ENCODE measurements at places on chromosomes 6 and 20.

- no peaks in the 10 kb centered on the region for H3K27me3 ChIP-seq
- H3K4me3 ChIP-seq: no peak overlapping the region
- no peak for DNase-seq
- no peak overlapping the region for H3K27ac ChIP-seq
- no peaks in the 10 kb centered on the region for H3K36me3 ChIP-seq
Measured at GRCh38 chr20:16613954-16614353, 40.7 kb upstream of the KIF16B start.

GRCh38 chr6:139372326-139373153, 1.9 kb downstream of the CITED2 start:
- H3K4me3 ChIP-seq: peak overlapping the region; percentile 92
- peaks cover 4% of the 10 kb centered on the region for H3K36me3 ChIP-seq
- peak overlapping the region; percentile 94 for H3K27ac ChIP-seq
- no peaks in the 10 kb centered on the region for H3K27me3 ChIP-seq
- DNase-seq: no peak
- peaks cover 54% of the 10 kb centered on the region for H3K4me1 ChIP-seq

GRCh38 chr6:19836799-19837510, at the start of gene ID4:
Gene ID4 (plus strand): TSS chr6:19837370. CDS start chr6:19837755, 385 bp downstream.
- peak within 1 kb of the TSS; percentile 92 for H3K4me3 ChIP-seq
- peaks cover 6% of the 10 kb centered on the region for H3K27me3 ChIP-seq
- H3K27ac ChIP-seq: peak within 1 kb of the TSS; percentile 96
- H3K36me3 ChIP-seq: no peaks in the 10 kb centered on the region

- H3K36me3 ChIP-seq: no peaks in the 10 kb centered on the region
- H3K4me1 ChIP-seq: peaks cover 10% of the 10 kb centered on the region
- no peak overlapping the region for H3K27ac ChIP-seq
Measured at GRCh38 chr6:126335210-126335609, 4.7 kb upstream of the CENPW start.

GRCh38 chr6:7675353-7675945, 50.5 kb upstream of the BMP6 start:
- no peak overlapping the region for H3K4me3 ChIP-seq
- no peak overlapping the region for H3K27ac ChIP-seq
- H3K27me3 ChIP-seq: no peaks in the 10 kb centered on the region
- H3K4me1 ChIP-seq: peaks cover 38% of the 10 kb centered on the region

- DNase-seq: no peak
- H3K36me3 ChIP-seq: peaks cover 37% of the 10 kb centered on the region
- peak overlapping the region; percentile 88 for H3K27ac ChIP-seq
- H3K4me1 ChIP-seq: peaks cover 42% of the 10 kb centered on the region
- no peaks in the 10 kb centered on the region for H3K27me3 ChIP-seq
- H3K4me3 ChIP-seq: peak overlapping the region; percentile 100
Measured at GRCh38 chr20:62804021-62804626, 511 bp upstream of the OGFR start.

DNA sequence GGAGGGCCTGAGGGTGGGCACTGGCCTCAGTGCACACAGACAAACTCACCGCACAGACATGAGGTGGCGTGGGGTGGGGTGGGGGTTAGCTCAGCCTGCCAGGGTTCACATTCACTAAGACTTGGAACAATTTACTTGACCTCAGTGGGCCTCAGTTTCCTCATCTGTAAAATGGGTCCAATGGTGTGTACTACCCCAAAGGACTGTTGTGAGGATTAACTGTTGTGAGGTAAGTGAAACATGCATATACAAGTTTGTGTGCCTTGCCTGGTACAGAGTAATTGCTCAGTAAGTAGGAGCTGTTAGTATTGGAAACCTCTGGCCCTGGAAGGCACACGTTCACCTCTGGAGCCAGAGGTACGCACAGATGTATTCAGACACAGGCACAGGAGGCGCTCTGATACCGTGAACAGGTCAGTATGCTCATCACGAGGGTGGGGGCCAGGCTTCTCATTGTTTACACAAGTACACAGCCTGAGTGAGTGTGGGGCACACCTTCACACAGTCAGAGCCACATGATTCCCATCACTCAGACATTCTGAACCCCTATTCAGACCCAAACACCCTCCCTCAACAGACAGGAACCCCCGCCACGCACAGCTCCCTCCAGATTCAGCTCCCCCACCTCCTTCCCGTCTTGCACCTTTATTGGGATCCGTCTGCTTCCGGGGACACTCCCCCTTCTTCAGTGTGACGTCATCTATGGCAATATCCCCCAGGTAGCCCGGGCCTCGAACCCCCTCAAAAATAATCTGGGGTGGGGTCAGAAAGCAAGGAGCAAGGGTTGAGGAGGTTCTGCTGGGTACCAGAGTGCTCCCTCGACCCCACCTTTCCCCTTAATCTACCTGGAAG, 59.9 kb downstream of the MDGA1 start:
- DNase-seq: no peak
- peaks cover 6% of the 10 kb centered on the region for H3K4me1 ChIP-seq
- H3K4me3 ChIP-seq: no peak overlapping the region
- H3K36me3 ChIP-seq: no peaks in the 10 kb centered on the region
- H3K27me3 ChIP-seq: no peaks in the 10 kb centered on the region

GRCh38 chr6:122548820-122549219, 61.4 kb upstream of the PKIB start:
- H3K4me1 ChIP-seq: no peaks in the 10 kb centered on the region
- H3K4me3 ChIP-seq: no peak overlapping the region
- no peak overlapping the region for H3K27ac ChIP-seq
- no peaks in the 10 kb centered on the region for H3K36me3 ChIP-seq
- H3K27me3 ChIP-seq: no peaks in the 10 kb centered on the region
- DNase-seq: no peak

DNA sequence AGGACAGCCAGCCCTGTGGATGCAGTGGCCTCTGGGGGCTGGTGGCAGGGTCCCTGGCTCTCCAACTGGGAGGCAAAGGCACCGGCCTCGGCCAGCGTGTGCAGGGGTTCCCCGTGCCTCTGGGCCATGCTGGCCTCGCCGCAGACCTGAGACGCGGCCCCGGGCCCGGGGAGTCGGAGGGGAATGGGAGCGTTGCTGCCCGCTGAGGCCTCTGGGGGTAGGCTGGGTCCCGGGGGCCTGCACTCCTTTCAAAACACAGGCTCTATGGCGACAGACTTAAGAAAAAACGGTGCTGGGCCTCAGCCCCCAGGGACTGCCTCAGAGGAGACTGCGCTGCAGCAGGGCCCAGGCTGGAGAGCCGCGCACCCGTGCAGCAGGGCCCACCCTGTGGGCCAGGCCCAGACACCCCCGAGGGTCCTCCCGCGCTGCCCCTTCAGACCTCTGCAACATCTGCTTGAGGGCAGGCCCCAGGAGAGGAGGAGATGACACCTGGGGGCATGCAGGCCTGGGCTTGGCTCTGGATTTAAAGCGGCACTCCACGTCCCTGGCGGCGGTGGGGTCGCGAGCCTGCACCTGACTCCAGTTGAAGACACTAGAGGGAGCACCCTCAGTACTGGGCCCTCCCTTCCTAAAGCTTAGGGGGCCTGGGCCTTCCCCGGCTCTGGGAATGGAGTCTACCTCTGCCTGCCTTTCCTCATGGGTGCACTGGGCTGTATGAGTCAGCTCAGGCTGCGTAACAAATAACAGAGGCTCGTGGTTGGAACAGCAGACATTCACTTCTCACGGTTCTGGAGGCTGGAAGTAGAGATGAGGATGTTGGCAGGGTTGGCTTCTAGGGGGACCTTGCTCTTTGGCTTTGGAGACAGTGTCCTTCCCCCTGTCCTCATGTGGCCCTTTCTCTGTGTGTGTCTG, 117.4 kb upstream of the RPS6KA2 start:
- DNase-seq: no peak
- H3K4me3 ChIP-seq: no peak overlapping the region
- H3K4me1 ChIP-seq: peaks cover 5% of the 10 kb centered on the region
- H3K27me3 ChIP-seq: no peaks in the 10 kb centered on the region

DNA sequence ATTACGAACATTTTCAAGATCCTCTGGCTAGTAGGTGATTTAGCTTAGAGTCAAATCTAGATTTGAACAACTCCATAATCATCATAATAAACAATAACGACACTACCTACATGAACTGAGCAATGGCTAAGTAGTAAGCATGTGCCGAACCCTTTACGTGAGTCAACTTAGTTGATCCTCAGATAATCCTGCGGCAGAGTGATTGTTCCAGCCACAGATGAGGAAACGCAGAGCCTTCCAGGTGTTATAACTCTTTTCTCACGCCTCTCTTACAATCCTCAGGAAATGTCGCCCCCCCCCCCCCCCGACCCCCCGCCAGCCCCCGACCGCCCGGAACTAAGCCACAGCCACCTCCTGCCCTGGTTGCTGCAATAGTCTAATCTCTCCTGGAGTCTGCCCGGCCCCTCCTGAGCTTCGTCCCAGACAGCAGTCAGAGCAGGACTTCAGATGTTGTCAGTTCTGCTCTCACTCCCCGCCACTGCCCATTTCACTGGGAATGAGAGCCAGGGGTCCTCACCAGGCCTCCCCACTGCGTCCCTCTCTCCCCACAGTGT, 141.5 kb upstream of the AGPAT4 start:
- no peaks in the 10 kb centered on the region for H3K36me3 ChIP-seq
- peaks cover 22% of the 10 kb centered on the region for H3K4me1 ChIP-seq
- no peak overlapping the region for H3K4me3 ChIP-seq
- no peak for DNase-seq
- H3K27me3 ChIP-seq: no peaks in the 10 kb centered on the region

- DNase-seq: no peak
- H3K4me3 ChIP-seq: no peak overlapping the region
- no peaks in the 10 kb centered on the region for H3K27me3 ChIP-seq
- H3K27ac ChIP-seq: no peak overlapping the region
Measured at GRCh38 chr6:11814106-11814505, 35.5 kb upstream of the ADTRP start.

GRCh38 chr6:5175635-5176034, 85.1 kb downstream of the LYRM4 start:
- no peak for DNase-seq
- H3K36me3 ChIP-seq: no peaks in the 10 kb centered on the region
- H3K4me3 ChIP-seq: no peak overlapping the region
- no peak overlapping the region for H3K27ac ChIP-seq
- H3K4me1 ChIP-seq: peaks cover 4% of the 10 kb centered on the region

DNA sequence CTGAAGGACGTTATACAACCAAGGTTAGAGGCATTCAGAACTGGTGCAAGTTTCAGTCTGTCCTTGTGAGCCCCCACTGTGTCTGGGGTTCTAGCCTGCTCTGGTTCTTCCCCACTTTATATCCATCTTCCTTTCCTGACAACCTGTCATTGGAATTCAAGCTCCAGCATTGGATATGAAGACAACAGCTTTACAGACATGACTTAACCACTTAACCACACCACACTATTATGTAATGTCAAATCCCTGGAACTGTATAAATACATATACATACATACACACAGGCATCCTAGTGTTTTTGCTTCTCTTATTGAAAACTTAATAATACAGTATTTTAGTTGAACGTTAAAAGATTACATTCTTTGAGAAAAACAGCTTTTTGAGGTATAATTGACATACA, 217.9 kb upstream of the SGK1 start:
- no peak for DNase-seq
- no peak overlapping the region for H3K4me3 ChIP-seq
- no peaks in the 10 kb centered on the region for H3K36me3 ChIP-seq
- H3K4me1 ChIP-seq: no peaks in the 10 kb centered on the region
- no peaks in the 10 kb centered on the region for H3K27me3 ChIP-seq
- no peak overlapping the region for H3K27ac ChIP-seq

GRCh38 chr6:114312931-114313330, 29.9 kb downstream of the HS3ST5 start:
- no peak for DNase-seq
- H3K4me1 ChIP-seq: no peaks in the 10 kb centered on the region
- no peaks in the 10 kb centered on the region for H3K36me3 ChIP-seq

GRCh38 chr6:139485742-139486475, 111.5 kb upstream of the CITED2 start:
- H3K4me1 ChIP-seq: no peaks in the 10 kb centered on the region
- no peak overlapping the region for H3K27ac ChIP-seq
- no peak for DNase-seq

- no peaks in the 10 kb centered on the region for H3K36me3 ChIP-seq
- no peak overlapping the region for H3K27ac ChIP-seq
- H3K4me1 ChIP-seq: peaks cover 26% of the 10 kb centered on the region
- no peaks in the 10 kb centered on the region for H3K27me3 ChIP-seq
- no peak for DNase-seq
Measured at GRCh38 chr6:149752600-149753373, 3.2 kb downstream of the PCMT1 start.

GRCh38 chr20:23003881-23004460, 31.1 kb upstream of the SSTR4 start:
- no peak overlapping the region for H3K27ac ChIP-seq
- no peaks in the 10 kb centered on the region for H3K27me3 ChIP-seq
- no peaks in the 10 kb centered on the region for H3K36me3 ChIP-seq
- DNase-seq: no peak
- H3K4me3 ChIP-seq: no peak overlapping the region
- no peaks in the 10 kb centered on the region for H3K4me1 ChIP-seq

- peaks cover 26% of the 10 kb centered on the region for H3K27me3 ChIP-seq
- DNase-seq: no peak
- no peaks in the 10 kb centered on the region for H3K36me3 ChIP-seq
- H3K27ac ChIP-seq: no peak overlapping the region
Measured at GRCh38 chr6:168270274-168271172, 49.1 kb downstream of the DACT2 start.

DNA sequence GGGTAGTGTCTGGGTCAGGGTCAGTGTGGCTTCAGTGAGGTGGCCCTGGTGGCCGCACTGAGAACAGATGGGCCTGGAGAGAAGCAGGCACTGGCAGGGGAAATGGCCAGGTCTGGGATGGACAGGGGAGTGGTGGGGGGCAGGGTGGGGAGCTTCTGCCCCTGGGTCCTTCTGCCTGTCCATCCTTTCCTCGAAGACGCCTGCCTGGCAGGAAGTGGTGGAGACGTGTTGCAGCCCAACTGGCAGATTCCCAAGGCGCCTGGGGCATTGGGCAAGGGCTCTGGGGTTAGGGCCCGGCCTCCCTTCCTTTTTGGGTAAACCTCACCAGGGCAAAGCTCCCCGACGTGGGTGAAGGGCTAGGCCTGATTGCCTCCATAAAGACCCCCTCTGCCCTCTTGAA, 10.4 kb downstream of the SRC start:
- no peak overlapping the region for H3K4me3 ChIP-seq
- H3K4me1 ChIP-seq: peaks cover 57% of the 10 kb centered on the region
- peak; percentile 77 for DNase-seq
- H3K27me3 ChIP-seq: no peaks in the 10 kb centered on the region
- no peak overlapping the region for H3K27ac ChIP-seq

DNA sequence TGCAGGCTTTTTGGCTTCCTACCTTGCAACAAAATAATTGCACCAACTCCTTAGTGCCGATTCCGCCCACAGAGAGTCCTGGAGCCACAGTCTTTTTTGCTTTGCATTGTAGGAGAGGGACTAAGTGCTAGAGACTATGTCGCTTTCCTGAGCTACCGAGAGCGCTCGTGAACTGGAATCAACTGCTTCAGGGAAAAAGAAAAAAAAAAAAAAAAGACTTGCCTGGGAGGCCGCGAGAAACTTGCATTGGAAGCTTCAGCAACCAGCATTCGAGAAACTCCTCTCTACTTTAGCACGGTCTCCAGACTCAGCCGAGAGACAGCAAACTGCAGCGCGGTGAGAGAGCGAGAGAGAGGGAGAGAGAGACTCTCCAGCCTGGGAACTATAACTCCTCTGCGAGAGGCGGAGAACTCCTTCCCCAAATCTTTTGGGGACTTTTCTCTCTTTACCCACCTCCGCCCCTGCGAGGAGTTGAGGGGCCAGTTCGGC, 420 bp downstream of the SOX4 start:
- peak overlapping the region; percentile 93 for H3K27ac ChIP-seq
- H3K36me3 ChIP-seq: no peaks in the 10 kb centered on the region
- peaks cover 29% of the 10 kb centered on the region for H3K4me1 ChIP-seq
- no peak for DNase-seq
- no peaks in the 10 kb centered on the region for H3K27me3 ChIP-seq
